Effector CD4-positive, alpha-beta T cell (primary cell): ENCODE measurements at places on chromosomes 1 and 21.

DNA sequence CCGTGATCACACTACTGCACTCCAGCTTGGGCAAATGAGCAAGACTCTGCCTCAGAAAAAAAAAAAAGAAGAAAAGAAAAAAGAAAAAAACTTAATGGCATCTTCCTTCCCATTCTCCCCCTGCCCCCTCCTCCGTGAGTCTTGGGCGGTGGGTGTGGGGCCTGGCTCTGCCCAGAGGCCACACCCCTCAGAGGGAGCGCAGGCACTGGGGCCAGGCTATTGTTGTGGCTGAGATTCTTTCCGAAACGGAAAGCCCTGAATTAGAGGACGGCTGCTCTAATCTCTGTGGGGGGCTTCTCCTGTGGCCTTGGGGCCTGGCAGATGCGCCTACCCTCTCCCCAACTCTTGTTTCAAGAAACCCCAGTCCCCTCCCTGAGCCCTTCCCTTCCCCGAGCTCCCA is 4.1 kb upstream of the FAM110D start:
- no peak for DNase-seq

DNA sequence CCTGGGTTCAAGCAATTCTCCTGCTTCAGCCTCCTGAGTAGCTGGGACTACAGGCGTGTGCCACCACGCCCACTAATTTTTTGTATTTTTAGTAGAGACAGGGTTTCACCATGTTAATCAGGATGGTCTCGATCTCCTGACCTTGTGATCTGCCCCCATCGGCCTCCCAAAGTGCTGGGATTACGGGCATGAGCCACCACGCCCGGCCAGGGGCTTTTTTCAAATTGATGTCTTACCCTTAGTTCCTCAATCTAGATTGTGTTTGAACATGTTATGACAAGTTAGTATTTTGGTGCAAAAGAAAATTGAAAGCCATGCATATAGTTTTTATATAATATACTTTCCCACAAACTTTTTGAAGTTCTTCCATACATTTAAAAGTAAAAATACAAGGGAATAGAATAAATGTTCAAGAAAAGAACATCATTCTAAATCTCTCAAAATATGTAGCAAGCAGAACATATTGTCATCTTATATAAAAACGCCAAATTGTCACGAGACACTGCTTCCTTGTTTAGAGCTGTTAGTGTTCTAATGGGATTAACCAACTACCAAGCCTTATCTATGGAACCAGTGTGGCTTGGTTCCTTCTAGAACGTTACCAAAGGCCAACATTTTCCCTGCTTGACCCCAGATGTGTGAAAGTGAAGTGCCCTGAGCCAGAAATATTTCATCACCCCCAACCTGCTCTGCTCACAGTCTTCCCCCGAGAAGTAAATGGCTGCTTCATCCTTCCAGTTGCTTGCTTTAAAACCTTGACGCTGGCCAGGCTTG is 9.5 kb upstream of the PLEKHM2 start:
- DNase-seq: no peak

GRCh38 chr1:159132271-159132881 is 39.0 kb upstream of the CADM3 start:
- peak; percentile 56 for DNase-seq

DNA sequence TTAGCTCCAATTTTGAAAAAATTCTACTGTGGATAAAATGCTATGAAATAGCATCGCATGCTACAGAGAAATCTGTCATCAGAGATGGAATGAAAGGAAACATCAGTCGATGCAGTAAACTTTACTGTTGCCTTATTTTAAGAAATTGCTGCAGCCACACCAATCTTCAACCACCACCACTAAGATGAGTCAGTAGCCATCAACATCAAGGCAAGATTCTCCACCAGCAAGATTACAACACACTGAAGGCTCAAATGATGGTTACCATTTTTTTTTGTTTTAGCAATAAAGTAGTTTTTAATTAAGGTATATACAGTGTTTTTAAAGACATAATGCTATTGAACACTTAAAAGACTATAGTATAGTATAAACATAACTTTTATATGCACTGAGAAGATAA is 95.6 kb upstream of the JUN start:
- DNase-seq: no peak

GRCh38 chr1:151970626-151971025 is 23.0 kb downstream of the S100A10 start:
- no peak for DNase-seq

DNA sequence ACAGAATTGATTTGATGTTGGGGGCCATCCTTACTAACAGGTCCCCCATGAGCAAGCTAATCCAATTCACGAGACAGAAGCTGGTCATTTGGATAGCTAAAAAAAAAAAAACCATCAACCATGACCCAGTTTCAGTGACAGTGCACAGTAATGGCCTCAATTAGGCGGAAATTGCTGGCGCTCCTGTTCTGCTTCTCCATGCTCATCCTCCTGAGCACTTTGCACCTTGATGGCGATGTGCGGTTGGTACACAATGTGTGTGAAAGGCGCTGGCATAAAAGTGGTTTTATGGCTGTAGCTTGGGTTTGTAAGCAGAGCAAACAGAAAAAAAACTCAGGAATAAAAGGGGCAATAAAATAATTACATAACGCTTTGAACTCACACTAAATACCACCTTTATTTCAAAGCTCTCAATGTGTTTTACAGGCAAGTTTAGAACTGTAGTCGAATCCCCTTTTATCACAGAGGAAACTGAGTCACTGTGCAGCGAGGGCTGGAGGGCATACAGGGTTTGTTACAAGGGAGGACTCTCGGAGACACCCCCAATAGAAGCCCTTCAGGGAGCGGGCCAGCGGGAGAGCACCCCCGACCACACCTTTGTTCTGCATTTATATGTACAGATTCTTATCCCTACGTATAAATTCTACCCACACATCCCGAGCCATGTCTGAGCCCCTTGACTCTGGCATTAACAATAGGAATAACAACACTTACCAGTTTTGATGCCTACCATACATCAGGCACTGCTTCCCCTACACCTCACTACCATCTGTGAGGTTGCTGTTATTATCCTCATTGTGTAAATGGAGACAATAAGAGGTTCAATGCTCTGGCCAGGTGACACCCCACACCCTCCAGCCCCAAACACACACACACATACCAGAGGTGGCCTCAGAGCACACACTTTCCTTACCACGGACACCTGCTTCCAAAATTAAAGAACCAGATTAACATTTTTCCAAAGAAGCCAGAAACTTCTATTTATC is 213.5 kb upstream of the IRF2BP2 start:
- no peak for DNase-seq

- no peak for DNase-seq
Measured at GRCh38 chr21:35469498-35469897, 420.4 kb upstream of the RUNX1 start.

DNA sequence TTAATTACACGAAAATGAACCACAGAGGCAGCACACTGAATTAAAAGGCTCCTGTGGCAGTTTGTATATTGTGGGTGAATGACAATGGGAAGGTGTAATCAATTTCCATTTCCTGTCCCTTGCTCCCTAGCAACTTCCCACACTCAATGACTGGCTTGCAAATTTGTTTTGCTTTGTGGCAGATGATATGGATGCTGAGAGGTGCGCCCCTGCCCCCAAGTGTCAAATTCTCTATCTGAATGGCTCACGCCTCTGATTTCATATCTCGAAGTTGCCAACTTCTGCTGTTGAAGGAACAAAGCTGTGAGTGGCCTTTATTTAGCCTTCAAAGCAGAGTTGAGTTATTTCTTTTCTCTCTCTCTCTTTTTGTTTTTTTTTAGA is 86.0 kb downstream of the FOXD2 start:
- DNase-seq: no peak

DNA sequence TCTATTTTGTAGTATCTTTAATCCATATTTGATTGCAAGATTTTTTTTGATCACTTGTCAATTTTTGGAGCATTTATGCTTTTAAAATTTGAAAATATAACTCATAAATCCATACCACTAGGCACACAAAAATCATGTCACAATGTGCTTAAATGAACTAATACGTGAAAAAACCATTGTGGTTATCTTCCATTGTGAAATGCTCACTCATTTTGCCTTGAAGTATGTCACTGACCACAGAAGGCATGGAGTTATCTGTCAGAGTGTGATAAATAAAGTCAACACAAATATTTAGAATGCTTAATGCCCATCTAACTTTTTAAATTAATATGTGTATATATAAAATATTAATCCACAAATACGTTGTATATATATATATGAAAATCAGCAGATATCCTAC is 347.2 kb downstream of the PTPRC start:
- DNase-seq: no peak

GRCh38 chr1:167392200-167392696 is 126.1 kb downstream of the CD247 start:
- no peak for DNase-seq

- DNase-seq: no peak
Measured at GRCh38 chr1:217896490-217896889, 265.3 kb downstream of the SPATA17 start.

GRCh38 chr1:16276302-16277030 is 39.5 kb upstream of the CPLANE2 start:
- DNase-seq: no peak

GRCh38 chr1:1146026-1146425 is 27.7 kb upstream of the TTLL10 start:
- no peak for DNase-seq

GRCh38 chr1:22745669-22746585 is 35.3 kb downstream of the EPHB2 start:
- DNase-seq: no peak

- DNase-seq: no peak
Measured at GRCh38 chr1:94619731-94620130, 78.2 kb upstream of the F3 start.

DNA sequence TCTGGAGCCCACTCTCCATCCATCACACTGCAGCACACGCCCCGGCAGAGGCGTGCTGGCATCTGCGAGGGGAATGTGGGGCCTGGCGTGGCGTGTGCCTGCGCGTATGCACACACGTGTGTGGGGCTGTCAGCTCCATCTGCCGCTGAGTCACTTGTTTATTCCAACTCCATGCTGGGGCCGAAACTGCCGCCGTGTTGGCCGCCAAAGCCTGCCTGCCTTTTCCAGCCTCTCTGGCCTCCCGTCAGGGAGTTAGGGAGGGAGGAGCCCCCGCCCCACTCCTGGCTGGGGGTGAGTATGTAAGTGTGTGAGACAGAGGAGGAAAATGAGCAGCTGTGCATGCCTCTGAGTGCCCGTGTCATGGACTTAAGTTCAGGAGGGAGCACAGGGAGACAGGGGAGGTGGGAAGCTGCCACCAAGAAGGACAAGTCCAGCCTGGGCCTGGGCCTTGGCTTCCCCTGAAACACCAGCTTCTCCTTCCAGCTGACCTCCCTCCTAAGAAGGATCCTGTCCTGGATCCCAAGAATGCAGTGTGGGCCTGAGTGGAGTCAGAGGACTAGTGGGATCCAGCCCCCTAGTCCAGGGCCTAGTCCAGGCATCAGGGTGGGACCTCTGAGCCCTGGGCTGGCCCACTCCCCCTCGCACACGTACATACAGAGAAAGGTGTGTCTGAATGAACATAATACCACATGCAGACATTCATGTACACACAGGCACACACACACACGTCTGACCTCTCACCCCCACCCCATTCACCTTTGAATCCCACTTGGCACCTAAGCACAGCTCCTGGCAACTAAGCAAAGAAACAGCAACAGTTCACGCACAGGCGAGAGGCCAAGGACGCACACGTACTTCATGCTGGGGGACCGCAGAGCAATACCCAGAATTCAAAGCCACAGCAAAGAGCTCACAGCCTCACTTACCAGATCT is 24.7 kb downstream of the MEF2D start:
- no peak for DNase-seq

GRCh38 chr1:26692211-26692792 is 3.5 kb upstream of the ARID1A start:
- peak; percentile 80 for DNase-seq
